ENCODE measurements at places on chromosomes 3 and 15.

DNA sequence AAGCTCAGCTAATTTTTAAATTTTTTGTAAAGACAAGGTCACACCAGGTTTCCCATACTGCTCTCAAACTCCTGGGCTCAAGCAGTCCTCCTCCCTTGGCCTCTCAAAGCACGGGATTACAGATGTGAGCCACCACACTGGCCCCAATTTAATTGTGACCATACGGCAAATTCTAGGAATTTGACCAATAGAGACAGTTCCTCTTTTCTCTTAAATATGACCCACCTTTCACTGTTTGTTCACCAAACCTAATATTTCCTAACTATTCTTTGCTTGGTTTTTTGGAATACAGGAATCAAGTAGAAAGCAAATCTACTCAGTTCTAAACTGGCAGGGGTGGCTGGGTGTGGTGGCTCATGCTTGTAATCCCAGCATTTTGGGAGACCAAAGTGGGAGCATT, 264.0 kb downstream of the SHQ1 start:
- no peak for DNase-seq

GRCh38 chr15:50116477-50116876, 2.6 kb downstream of the ATP8B4 start:
- DNase-seq: no peak

DNA sequence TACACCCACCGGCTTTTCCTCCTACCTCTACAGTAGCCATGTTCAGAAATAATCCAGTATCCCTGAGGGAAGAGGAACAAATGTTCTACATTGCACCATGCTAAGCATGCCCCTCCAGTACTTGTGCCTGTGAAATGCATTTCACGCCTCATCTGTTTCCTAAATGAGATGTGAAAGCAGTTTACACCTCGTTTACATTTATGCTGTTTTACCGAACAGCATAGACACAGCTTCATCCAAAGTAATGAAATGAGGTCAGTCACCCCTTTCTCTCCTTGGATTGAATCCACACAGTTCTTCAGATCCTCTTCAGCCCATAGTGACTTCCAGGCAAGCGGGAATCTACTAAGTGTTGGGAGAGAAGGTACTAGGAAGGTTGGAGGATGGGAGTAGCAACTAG, 514.3 kb downstream of the PDCD6IP start:
- no peak for DNase-seq

DNA sequence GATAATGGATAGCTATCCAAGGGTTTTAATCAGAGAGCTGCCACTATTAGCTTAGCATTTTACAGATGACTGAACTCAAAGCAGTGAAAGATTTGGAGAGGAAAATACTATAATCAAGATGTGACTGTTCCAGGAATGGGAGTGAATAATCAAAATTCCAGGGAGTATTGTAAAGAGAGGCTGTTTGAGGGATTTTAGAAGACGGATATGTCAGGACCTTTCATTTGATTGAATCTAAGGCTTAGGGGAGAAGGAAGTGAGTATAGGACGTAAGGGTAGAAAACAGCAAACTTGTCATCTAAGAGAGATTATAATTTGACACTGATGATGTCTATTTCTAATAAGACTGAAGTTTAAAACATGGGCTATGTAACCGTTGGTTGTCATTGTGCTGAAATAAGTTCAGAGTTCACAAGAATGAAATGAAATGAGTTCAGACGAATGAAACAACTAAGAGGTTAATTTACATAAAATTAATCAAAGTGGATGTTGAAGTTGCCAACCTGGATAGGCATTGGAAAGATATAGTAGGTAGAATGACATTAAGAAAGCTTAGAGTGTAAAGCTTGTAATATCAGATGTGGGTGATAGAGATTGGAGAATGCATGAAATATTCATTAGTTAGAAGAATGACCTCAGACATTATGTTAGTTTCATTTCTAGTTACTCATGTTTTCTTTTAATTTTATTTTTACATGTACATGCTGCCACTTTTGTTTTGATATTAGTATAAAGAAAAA, 842.8 kb downstream of the SI start:
- no peak for DNase-seq

- no peak for DNase-seq
These were observed at the start of gene ANKRD34C for GRCh38 chr15:79282371-79283251. ANKRD34C (plus strand) TSS chr15:79282722; CDS start chr15:79293285, 10,563 bp downstream.

DNA sequence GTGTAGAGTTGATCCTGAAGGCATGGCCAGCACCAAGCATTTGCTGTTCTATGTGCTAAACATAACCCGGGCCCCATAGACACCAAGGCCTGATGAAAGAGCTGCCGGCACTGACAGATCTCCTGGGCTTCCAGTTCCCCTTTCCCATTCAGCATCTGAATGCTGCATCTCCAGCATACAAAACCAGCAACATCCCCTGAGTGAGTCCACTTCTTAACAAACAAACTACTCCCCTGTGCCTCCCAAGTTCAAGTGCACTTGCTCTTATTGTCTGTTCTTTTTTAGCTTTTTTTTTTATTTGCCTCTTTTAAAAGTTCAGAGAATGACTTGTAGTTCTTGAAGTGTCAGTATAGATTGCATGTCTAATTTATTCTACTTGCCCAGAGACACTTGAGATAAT, 156.0 kb downstream of the EDEM1 start:
- DNase-seq: no peak

GRCh38 chr3:55718521-55718921, 231.4 kb upstream of the WNT5A start:
- DNase-seq: no peak

GRCh38 chr3:194395212-194395611, 3.9 kb downstream of the GP5 start:
- DNase-seq: no peak

- no peak for DNase-seq
These were observed 57.5 kb upstream of the PRR23E start for GRCh38 chr3:127135241-127136023.

- no peak for DNase-seq
These were observed 133.1 kb downstream of the THSD4 start for GRCh38 chr15:71248386-71248785.

DNA sequence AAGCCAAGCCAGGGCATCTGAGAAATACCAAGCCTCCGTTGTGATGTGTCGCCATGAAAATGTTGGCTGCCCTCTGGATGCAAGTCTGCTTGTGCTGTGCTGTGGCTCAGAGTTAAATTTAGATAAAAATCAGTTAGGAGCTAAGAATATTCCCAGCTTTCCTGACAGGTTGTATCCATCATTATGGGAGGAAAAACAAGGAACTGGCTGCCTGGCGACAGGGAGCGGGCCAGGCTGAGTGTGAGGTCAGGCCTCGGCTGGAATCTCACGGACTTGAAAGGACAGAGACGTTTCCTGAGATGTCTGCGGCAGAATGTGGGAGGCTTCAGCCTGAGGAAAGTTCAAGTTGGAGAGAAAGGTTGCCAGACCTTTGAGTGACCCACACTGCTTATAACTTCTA, 213.8 kb downstream of the THSD4 start:
- no peak for DNase-seq

- no peak for DNase-seq
These were observed 3.7 kb downstream of the BOC start for GRCh38 chr3:113214917-113215595.

DNA sequence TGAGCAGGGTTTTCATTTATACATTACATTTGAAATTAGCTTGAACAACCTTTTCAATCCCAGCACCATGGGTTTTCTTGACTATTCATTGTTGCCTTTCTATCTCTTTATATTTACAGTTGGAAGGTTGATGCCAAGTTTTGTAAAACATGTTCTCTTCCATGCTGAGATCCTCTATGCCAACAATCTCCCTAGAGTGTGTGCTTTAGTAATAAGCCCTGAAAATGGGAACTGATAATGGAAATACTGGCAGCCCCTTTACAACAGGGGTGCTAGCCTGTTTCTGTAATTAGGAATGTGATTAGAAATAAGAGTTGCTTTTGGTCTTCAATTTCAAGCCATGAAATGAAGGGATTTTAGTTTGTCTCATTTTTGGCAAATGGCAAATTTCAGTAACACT, 239.9 kb upstream of the NAALADL2 start:
- DNase-seq: no peak

DNA sequence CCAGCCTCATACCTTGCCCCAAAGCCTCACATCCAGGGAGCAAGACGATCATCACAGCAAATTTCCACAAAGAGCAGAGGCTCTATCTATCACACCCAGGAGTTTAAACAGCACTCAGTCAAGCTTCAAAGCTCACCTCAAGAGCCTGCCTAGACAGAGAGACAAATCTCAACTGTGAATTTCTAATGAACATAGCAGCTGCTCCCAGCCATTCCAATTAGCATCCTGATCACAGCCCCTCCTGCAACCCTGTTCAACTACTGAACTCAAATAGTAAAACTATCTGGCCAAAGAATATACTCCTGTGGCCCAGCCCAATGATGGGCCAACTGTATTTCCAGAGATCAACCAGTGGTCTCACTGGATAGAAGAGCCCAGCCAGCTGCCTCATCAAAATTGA, 269.8 kb downstream of the CTNNB1 start:
- no peak for DNase-seq

DNA sequence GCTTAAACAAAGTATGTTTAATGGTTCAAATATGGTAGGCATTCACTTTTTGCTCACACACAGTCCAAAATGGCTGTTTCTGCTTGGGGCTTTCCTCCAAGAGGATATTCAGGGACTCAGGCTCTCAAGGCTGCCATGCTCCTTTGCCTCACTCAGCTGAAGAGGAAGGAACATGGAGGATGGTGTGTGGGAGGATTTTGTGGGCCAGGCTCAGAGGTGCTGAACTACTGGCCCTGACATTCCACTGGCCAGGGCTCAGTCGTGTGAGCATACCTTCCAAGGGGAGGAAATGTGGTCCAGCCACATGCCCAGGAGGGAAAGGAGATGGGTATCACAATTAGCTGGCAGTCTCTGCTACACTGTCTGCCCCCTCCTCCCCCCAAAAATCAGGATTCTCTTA, 8.7 kb downstream of the PXYLP1 start:
- no peak for DNase-seq

GRCh38 chr15:49645941-49646340, 25.1 kb downstream of the DTWD1 start:
- no peak for DNase-seq

DNA sequence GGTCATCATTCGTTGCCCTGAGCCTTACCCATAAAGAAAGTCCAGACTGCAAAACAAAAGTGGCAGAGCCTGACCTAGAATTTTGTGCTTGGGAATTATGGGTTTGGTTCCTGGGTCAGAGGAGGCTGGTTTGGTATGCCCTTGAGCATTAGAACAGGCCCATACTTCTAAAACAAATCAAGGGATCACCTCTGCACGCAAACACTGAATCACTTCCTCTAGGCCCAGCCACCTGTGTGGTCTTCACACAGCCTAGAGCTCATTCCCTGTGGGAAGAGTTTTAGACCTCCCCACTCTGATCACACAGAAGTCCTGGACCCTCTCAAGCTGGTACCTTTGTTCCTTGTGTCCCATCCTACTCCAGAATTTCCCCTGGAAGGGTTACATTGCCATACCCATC, 59.4 kb downstream of the B3GNT5 start:
- DNase-seq: no peak

GRCh38 chr15:92184679-92185230, 208.9 kb upstream of the ST8SIA2 start:
- no peak for DNase-seq

- DNase-seq: no peak
These were observed 154.9 kb upstream of the WNT5A start for GRCh38 chr3:55641964-55642363.

DNA sequence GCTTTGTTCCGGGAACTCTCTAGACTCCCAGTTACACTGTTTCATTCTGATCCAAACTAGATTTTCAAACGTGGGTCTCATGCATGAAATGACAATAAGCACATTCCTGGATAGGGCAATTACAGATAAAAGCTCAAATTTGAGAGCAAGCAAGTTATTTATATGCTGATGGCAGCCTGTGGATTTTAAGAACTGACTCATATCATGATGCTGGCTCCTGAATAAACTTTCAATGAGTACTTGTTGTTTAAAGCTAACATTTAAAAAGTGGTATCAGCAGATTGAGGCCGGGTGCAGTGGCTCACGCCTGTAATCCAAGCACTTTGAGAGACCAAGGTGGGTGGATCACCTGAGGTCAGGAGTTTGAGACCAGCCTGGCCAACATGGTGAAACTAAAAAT, 66.6 kb downstream of the LEO1 start:
- no peak for DNase-seq

DNA sequence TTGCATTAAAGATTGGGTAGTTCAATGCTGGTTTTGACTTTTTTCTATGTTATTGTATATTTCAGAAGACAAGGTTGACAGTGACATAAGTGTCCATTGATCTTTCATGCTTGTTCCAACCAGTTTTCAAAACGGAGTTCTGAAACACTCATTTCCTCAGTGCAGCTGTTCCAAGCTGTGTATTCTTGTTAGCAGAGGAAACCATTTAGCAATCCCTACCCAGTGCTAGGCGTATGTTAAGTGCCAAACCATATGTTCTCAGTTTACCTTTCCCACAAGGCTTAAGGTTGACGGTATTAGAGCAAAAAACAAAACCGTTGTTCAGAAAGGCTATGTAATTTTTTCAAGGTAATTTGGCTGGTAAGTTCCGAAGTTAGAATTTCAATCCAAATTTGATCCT, 9.1 kb downstream of the ATOSA start:
- DNase-seq: no peak

DNA sequence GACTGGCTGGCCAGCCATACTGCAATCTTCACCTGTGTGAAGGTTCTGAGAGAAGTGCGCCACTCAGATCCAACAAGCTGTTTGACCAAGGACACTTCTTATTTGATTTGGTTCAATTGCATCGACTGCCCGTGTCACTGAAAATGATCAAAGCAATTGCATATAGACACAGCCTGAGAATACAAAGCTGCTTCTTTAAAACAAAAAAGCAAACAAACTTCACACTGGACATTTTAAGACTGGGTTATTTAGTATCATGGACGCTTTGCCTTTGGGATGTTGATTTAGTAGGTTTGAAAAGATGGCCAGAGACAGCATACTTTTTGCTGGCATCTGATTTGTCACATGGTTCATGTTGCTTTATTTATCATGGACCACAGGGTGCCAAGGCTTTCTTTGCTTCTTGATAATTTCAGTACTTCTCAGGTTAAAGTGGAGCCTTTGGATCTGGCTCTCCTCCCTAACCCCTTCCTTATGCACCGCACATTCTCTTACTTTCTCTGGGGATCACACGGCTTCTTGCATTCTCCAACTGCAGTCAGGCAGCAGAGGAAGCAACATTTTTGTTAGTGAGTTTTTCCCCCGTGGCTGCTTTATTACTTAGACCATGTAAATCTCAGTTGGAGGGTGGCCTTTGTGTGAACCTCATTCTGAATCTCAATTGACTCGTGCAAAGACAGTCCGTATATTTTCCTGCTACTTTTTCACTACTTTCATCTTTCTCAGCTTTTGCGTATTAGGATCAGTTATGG, 151.0 kb downstream of the CD47 start:
- DNase-seq: no peak

GRCh38 chr3:81003008-81003645, 758.3 kb downstream of the GBE1 start:
- DNase-seq: no peak

- DNase-seq: no peak
These were observed 1266.3 kb downstream of the SI start for GRCh38 chr3:163812006-163812405.

GRCh38 chr3:12752102-12752501, 7.0 kb downstream of the TMEM40 start:
- DNase-seq: no peak

Data from GOT3 (cell line).